SK-N-MC (cell line): ENCODE measurements at places on chromosomes 2 and 18.

DNA sequence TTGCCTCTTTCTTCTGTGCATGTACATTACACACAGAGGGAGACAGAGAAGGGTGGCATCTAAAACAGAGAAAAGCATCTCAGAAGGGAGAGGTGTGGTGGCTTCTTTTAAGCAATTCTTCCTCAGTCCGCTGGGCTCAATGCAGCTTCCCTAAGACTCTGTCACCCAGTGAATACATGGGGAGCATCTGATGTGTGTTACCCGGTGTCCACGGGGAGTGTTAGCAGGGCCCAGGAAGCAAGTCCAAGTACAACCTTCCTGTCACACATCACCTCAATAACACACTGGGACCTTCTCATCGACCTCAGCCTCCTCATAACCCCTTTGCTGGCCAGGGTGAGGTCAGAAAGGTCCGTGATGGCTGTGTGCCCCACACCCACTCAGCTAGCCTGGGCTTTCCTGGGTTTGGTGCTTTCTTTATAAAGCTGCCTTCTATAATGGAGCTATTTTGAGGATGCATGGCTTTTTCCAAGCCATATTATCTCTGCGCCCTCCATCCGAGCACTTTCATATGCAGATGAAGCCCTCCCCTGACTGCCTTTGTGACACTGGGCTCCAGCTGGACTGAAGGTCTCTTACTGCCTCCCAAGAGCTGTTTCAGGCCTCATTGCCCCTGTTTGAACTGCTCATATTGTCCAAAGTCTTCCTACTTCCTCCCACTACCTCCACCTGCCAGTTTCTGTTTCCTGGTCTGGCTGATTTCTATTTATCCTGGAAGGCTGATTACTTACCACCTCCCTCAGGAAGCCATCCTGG, 21.4 kb downstream of the TNFRSF11A start:
- DNase-seq, result no peak

- DNase-seq, result no peak
Observed at GRCh38 chr2:123692121-123692520, 333.0 kb upstream of the CNTNAP5 start.

- DNase-seq, result no peak
Observed at GRCh38 chr2:39779927-39780326, 869 bp upstream of the THUMPD2 start.

GRCh38 chr2:101382442-101382841, 4.9 kb downstream of the CREG2 start:
- no peak for DNase-seq

DNA sequence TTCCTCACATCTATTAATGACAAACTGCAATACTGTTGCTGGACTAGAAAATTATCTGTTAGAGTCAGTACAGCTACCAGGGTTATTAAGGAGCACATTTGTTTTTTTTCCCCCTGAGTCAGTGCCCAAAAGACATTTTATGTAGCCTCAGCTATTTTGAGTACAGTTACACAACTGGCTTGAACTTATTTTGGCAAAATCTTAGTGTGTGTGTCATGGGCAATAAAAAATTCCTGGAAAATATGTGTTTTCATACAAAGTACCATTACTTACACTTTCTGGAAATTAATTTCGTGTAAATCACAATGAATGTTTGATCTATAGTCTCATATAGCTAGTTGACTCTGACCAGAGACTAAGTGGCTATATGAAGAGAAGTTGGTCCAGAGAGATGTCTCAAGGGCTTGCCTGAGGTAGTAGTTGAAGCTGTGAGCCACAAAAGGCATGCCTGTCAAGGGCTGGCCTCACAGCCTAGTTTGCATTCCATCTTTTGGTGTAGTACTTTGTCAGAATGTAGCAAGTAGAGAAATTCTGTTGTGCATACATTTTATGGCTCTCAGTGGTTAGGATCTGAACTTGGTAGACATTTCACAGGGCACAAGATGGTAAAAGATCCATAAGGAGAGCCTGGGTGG, 283.4 kb downstream of the MTX2 start:
- no peak for DNase-seq

DNA sequence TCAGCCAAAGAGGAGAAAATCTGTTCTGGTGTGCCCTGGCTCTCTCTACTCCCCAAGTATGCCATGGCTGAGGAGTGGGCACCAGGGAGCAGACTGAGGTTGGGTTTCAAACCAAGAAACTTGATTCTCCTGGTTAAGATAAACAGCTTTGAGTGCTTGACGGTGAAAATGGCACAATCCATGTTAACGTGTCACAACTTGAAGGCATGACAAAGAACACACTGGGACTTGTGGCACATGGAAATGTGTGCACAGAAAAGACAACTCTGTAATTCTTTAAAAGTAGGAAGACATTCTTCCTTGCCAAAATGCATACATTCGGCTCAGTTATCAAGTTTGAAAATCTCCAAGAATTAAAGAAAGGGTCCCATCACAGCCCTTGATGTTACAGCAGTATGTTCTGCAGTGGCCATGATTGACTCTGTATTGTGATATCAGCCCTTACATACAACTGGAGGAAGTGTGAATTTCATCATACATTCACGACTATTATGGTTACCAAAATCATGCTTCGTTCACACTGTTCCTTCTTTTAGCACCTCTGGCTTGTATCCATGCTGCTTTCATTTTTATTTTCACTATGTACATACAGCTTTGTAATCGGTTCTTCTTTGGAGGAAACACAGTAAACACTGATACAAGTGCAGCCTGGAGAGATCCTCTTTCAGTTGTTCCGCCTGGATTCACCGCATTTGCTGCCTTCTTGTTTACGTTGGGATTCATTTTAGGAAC, 15.6 kb upstream of the ACTG2 start:
- no peak for DNase-seq

DNA sequence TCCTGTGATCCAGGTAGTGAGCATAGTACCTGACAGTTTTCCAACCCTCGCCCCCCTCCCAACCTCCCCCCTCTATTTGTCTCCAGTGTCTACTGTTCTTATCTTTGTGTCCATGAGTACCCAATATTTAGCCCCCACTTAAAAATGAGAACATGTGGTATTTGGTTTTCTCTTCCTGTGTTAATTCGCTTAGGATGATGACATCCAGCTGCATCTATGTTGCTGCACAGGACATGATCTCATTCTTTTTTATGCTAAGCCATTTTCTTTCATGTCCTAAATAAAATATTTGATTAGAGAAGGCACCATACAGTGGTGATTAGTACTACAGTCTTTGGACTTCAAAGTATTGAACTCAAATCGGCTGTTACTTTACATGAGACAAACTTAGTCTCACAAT, 1087.9 kb downstream of the CBLN2 start:
- no peak for DNase-seq

DNA sequence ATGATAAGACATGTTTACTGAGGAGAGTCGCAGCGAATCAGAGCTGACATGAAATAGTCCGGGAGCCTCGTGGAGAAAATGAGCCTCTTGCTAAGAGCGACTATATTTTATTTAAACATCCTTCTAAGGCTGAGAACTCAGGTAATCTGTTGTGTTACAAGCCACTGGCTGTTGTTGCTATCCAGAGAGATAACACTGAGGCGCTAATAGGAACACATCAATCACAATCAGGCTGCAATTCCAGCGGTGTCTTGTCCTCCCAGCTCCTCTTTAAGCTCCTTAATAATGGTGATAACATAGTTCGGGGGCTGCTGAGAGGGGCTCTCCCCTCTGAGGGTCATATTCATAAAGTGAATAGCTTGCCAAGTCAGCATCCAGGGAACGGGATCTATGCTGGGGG, 95.1 kb downstream of the INSIG2 start:
- no peak for DNase-seq

DNA sequence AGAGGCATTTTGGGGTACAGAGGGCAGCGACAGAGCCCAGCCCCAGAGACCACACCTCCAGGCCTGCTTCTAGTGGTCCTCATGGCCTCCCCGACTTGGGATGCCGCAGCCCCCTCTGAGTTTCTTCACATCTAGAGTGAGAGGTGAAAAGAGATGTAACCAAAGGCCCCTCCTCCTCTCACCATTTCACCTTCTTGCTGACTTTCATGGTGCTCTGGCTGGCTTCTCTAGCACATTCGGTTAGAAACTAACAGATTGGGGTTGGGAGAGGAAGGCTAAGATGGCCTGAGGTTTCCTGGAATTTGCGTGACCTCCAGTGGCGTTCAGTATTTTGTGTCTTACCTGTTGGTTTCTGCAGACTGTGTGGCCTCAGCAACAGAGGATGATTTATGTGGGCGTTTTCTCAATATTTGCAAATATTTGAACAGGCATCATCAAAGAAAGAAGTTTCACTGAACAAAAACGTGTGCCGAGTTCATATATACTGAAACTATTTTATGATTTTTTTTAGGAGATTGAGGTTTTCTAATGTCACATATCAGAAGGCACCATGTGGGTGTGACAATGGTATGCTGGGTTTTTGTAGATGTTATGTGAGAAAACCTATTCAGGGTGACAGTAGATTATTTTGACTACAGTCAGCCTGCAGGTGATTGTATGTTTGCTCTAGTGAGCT, 69.9 kb upstream of the BCL2L11 start:
- no peak for DNase-seq

DNA sequence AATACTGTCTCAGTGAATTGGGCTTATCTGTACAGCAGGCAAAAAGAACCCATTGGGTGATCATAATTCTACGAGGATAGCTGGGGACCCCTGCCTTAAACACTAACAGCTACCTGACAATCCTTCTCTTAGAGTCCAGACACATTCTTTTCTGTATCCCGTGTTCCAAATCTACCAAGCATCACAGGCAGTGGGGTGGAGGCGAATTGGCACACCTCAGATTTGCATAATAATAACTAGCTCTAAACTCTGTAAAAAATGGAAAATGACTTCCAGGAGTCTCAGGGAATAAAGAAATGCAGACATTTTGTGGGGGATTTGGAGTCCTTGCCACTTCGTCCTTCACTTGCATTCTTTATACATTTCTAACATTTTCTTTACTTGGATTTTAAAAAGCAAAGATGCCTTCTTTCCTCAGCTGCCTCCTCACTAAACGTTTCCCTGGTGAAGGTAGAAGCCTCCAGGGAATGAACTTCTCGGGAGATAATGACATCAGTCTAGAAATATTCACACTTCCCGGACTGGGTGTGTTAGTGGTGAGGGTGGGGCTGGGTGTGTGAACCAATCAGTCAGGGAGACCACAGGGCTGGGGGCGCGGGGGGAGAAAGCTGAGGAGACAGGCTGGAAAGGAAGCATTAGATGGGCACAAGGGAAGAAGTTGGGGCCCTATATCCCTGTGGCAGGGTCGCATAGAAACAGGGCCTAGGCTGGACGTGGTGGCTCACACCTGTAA, 59.1 kb upstream of the BOD1L2 start:
- no peak for DNase-seq

GRCh38 chr2:11281186-11281585, 63.2 kb downstream of the ROCK2 start:
- no peak for DNase-seq

GRCh38 chr18:2529154-2529553, 42.2 kb downstream of the METTL4 start:
- no peak for DNase-seq

DNA sequence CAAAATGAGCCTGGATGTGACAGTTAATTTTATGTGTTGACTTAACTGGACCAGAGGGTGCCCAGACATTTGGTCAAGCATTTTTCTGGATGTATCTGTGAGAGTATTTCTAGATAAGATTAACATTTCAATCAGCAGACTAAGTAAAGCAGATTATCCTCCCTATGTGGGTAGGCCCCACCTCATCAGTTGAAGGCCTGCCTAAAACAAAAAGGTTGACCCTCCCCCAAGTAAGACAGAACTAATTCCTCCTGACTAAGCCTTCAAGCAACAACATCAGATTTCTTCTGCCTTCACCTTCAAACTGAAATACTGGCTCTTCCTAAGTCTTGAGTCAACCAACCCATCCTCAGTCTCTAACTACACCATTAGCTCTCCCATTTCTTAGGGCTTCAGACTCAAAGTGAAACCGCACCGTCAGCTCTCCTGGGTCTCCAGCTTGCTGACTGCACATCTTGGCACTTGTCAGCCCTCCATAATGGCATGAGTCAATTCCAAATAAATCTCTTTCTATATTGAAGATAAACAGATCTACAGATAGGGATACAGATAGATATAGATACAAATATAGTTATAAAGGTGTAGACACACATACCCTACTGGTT, 47.9 kb downstream of the MEMO1 start:
- no peak for DNase-seq

GRCh38 chr18:22846088-22846683, 86.9 kb upstream of the RBBP8 start:
- no peak for DNase-seq

- no peak for DNase-seq
Observed at GRCh38 chr2:15127876-15128275, 433.3 kb downstream of the NBAS start.

- DNase-seq, result no peak
Observed at GRCh38 chr2:68287580-68288441, 31.9 kb downstream of the CNRIP1 start.

DNA sequence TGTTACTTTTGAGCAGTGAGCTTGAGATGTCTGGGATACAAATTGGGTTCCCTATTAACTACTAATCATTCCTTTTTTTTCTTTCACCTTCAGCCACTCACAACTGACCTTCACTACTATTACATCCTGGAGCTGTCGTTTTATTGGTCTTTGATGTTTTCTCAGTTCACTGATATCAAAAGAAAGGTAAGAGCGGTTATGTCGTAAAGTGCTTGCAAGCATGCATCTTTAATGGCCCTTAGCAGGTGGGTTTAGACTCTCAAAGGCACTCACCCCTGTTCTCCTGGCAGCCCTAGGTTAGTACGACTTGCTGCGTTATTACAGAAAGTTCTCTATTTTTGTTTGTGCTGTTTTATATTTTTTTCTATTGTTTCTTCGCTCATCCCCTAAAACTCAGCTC, 107.6 kb upstream of the NOSTRIN start:
- DNase-seq, result no peak
